Diencephalon (tissue), 1 donor: ENCODE measurements at places on chromosomes 5 and 9. TPM values are rescaled to one million over a fixed set of nuclear protein-coding genes. Genes with fewer than 3 reads are reported as not detected.

MEGF10 gene
- 29.1 TPM for total RNA-seq

RNF145 gene
- 122 TPM for total RNA-seq

SHROOM1 gene
- 2.3 TPM for total RNA-seq

UBQLN1 gene
- 249 TPM for total RNA-seq

RFX3 gene
- 66.4 TPM for total RNA-seq

INSL4 gene
- not detected for total RNA-seq

PITX1 gene
- total RNA-seq = not detected

SPATA31D3 gene
- total RNA-seq = not detected

IFNK gene
- total RNA-seq = not detected

PCDHB2 gene
- total RNA-seq = 12.7 TPM

C5orf52 gene
- not detected for total RNA-seq

OGN gene
- total RNA-seq = 11.8 TPM

LVRN gene
- 1.8 TPM for total RNA-seq

RASGRF2 gene
- total RNA-seq = 13.4 TPM

SNAPC4 gene
- total RNA-seq = 7.8 TPM

LMBRD2 gene
- 65.3 TPM for total RNA-seq

LHX3 gene
- total RNA-seq = not detected

CER1 gene
- total RNA-seq = 0.69 TPM
